CD4-positive, alpha-beta T cell (primary cell): ENCODE measurements at places on chromosomes 1 and 21.

GRCh38 chr1:193183019-193183627, 3.3 kb downstream of the B3GALT2 start:
- DNase-seq = no peak

DNA sequence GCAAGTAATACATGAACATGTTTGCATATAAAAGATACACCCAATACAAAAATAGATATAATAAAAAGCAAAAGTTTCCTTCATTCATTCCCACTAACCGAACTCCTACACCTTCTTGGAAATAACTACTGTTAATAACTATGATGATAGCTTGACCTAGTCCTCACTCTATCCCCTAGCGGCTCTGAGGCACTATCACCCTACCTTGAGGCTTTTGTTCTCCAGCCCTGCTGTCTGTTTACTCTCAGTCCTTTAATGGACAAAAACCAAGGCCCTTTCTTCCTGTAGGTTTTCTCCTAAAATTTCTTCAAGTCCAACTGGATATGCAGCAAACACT, 186.6 kb downstream of the SLC35F3 start:
- DNase-seq = no peak

GRCh38 chr1:116508984-116509980, 61.5 kb downstream of the CD58 start:
- no peak for DNase-seq

GRCh38 chr1:212945056-212945455, 5.3 kb upstream of the VASH2 start:
- no peak for DNase-seq

DNA sequence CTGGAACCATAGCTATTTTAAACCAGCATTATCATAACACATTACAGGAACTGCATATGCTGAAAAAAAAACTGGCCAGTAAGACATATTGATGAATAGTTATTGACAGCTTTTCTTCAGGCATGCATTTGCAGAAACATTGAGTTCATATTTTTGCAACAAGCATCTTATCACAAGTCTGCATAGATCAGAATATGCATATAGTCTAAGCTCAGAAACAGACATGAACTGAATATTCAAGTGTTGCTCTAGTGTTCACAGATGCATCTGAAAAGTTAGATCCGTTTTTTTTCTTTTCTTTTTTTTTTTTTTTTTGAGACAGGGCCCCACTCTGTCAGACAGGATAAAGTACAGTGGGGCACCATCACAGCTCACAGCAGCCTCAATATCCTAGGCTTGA, 22.8 kb downstream of the PRMT6 start:
- DNase-seq = no peak

GRCh38 chr1:89844241-89844807, 23.5 kb downstream of the LRRC8D start:
- peak; percentile 45 for DNase-seq

DNA sequence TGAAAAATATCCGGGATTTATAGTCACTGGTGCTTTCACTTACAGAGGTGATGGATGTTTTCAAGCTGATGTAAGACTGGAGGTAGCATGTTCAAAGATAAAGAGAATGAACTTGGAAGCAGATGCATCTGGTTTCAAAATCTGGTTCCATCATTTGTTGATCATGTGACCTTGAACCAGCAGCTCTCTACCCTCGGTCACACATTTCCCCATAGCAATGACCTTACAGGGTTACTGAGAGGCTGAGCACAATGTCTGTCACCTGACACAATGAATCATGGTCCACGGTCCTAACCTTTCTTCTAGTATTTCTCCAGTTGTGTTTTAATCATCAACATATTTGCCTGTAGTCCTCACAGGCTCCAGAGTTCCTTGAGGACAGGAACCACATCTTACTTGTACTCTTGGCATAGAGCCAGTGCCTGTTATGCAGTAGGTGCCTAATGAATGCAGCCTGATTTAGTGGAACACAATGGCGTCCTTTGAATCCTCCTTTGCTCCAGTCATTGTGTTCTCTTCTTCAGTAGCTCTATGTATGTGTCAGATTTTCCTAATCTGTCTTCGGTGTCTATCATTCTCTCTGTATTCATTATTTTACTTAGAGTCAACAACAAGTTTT, 667.3 kb downstream of the PTPRU start:
- DNase-seq = no peak

GRCh38 chr1:168676861-168677260, 52.1 kb downstream of the DPT start:
- DNase-seq = no peak

- no peak for DNase-seq
Observed at GRCh38 chr1:232218955-232219865, 410.7 kb downstream of the SIPA1L2 start.

DNA sequence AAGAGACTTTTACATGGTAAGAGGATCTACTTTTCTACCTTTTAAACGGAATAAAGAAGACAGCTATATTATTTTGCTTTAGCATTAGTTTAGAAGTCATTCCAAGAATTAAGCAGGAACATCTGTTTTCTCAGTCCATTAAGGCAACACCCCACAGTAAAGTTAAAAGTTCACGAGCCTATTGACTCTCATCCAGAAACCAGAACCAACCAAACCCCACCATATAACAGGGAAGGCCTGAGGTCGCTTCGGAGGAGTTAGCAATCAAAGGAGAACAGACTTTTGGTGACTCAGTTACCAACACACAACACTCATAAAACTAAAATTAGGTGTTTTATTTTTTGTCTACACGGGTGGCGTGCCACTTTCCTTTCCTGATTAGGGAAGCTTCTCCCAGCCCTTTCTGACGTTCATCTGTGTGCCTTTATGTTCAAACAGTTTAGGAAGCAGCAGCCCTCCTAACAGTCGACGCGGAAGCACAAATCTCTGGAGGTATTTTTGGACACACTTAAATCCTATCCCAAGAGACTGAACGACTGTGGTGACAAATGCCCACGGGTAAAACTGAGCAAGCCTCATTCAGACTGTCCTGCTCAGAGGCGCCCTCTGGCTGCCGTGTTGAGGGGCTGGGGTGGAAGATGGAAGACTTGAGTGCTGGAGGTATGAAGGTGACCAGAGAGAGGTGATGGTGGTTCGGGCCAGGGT, 8.6 kb upstream of the PLA2G2C start:
- DNase-seq = peak; percentile 59

- no peak for DNase-seq
Observed at GRCh38 chr1:195804547-195804946, 803.7 kb downstream of the KCNT2 start.
